GM12891 (cell line): ENCODE measurements at places on chromosomes 11 and 22.
A peak's percentile ranks its signal among the peaks of the same experiment; 100 is the strongest.

GRCh38 chr22:25420925-25421904 is 143.3 kb upstream of the GRK3 start:
- no peak for DNase-seq

DNA sequence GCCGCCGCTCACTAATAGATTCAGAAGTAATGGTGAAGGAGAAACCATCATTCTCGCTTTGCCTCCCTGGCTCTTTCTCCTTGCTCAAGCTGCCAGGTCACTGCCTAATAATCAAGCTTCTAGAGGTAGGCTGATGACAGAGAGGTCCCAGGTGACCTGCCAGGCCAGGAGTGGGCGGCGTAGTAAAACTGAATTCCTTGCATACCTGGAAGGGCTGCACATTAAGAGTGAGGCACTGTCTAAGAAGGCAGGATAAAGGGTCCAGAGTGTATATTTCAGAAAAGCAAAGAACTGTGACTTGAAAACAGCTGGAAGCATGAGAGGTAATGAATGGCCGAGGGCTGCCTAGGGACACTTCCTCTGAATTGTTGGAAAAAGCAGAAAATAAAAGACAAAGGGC is 4.1 kb downstream of the SYT13 start:
- DNase-seq, result no peak

GRCh38 chr22:29606320-29606719 is 2.9 kb downstream of the NF2 start:
- no peak for DNase-seq

DNA sequence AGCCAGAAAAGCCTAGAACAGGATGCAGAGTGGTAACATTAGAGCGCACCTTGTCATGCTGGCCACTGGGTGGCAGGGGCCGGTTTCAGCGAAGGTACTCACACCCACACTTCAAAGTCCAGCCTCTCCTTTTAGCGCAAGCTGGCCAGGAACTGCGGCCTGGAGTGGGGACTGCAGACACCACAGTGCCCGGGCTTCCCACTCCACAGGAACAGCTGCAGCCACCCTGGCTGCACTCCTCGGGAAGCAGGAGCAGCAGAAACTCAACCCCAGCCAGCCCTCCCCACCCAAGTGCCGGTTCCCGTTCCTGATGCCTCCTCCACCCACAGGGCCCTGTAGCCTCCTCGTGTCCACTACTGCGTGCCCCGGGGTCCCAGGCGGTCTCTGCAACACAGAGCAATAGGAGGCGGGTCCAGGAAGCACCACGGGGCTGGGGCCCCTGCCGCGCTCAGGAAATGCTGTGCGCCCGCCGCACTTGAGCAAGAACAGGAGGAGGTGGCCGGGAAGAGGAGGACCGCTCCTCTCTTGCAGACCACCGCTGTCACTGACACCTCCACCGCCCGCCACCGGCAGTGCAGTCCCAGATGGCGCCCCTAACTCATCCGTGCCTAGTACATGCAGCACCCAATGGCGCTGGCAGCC is 2.2 kb downstream of the RFPL2 start:
- no peak for DNase-seq

DNA sequence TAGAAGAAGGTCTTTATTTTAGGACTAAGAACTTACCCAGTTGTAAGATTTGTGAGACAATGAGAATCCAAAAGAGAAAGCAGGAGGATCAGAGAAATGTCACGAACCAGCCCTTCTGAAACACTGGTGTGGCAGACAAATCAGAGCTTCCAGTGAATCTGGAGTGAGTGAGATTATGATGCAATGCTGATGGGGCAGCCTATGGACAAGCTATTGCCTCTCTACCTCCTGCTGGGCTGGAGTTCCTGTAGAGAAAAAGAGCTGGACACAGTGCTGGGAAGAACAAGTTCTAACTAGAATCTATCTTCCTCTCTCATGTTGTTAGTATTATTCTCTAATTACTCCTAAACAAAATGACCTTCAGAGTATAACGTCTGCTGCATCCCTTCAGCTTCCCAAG is 12.0 kb upstream of the ANO3 start:
- no peak for DNase-seq

DNA sequence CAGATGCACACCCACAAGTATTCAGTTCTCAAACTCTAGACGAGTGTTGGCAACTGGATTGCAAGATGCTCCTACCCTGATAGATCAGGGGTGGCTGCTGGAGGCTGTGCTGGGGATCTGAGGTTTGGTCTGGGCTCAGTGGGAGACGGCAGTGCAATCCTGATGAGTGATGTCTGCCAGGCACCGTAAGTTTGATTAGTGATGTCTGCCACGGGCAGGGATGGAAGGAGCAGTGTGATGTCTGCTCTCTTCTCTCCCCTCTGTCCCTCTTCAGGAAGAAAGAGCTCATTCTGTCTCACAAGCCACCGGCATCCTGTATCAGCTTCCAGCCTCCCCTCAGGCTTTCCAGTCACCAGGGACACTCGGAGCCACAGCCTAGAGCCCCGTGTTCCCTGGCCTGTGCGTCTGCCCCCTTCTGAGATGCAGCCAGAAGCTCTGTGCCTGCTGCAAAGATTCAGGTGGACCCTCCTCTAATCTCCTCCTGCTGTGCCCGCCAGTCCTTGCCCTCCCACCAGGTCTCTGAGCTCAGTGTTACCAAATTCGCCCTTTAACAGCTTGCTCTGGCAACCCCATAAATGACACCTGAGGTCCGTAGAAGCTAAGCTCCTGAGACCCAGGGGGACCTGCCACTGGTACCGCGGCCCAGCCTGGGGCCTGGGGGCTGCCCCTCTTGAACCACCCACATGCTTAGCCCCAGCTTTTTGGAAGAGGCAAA is 19.9 kb downstream of the TP53I11 start:
- DNase-seq, result no peak

DNA sequence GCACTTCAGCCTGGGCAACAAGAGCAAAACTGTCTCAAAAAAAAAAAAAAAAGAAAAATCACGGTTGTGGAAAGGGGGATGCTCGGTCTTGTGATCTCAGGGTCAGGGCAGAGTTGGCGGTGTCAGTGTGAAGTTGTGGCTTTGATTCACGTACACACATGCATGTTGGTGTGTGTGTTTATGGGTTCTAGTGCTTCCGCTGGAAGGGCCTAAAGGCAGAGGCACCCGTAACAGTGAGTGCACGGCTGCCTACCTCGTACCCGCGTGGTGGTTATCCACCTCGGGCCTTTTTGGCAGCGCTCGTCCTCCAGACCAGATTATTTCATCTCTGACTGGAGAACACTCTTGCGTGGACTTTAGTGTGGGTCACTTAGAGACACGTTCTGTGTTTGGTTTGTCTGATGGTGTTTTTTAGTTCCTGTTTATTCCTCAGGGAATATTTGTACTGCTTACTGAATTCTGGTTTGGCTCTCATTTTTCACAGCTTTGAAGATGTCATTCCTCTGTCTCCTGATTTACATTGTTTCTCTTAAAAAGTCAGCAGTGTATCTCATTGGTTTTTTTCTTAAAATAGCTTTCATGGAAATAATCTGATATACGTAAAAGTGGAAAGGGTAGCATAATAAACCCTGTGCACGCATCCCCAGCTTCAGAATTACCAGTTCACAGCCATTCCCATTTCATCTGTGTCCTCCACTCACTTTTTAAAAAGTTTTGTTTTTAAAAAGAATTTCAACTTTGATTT is 15.6 kb downstream of the ZBED4 start:
- DNase-seq, result no peak

- no peak for DNase-seq
These were observed 242.0 kb downstream of the ETS1 start for GRCh38 chr11:128345316-128345715.

DNA sequence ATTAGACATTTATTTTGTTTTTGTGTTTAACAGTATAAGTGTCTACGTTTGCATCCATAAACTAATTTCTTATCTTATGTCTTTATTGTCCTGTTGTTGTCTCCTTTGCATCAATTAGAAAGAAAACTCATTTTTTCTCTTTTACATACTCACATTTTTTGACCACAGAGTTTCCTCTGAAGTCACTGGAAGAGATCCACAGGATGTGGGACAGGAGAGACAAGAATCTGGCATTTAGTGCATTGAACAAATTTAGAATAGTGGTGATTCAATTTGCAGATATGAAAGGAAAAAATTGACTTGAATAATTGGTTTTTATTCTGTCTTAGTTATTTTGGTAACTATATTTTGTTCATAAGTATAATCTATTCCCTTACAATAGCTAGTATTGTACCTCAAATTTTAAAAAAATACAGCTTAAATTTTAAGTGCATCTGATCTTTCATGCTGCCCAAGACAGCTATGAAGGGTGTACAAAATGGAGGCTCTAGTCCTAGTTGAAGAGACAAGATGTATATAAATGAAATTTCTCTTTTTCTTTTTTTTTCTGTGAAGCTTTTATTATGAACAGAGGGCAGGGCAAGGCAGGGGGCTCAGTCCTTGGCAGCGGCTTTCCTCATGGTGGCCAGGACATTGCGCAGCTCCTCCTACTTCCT is 24.4 kb downstream of the HORMAD2 start:
- no peak for DNase-seq

DNA sequence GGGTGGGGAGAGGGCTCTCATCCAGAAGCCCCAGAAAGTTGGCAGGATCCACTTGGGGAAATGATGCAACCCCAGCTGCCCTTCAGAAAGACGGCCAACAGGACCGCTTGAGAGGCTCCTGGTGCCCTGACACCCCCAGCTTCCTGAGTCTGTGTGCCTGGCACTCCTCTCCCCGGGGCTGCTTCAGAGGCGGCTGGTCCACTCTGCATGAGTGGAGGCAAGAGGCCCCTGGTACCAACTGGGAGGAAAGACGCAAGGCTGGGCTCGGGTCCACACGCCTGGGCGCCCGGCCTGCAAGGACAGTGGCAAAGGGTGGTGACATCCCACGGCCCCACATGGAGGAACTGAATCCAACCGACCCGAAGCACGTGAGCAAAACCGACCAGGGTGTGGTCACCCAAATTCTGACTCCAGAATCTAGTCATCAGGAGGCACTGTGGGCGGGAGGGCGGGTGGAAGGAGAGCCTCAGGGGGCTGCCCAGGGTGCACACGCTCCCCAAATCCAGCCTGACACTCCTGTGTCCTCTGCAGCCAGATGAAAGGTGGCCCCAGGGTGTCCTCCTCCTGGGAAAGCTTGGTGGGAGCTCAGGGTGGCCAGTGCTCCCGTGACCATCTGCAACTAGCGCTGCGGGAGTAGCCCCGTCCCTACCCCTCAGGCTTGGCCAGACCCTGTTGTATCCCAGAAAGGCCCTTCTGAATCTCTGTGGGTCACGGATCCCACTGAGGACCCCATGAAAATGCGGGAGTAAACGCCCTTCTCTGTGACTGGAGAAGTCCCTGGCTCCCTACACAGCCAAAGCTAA is 3.7 kb downstream of the RNH1 start:
- peak; percentile 82 for DNase-seq

DNA sequence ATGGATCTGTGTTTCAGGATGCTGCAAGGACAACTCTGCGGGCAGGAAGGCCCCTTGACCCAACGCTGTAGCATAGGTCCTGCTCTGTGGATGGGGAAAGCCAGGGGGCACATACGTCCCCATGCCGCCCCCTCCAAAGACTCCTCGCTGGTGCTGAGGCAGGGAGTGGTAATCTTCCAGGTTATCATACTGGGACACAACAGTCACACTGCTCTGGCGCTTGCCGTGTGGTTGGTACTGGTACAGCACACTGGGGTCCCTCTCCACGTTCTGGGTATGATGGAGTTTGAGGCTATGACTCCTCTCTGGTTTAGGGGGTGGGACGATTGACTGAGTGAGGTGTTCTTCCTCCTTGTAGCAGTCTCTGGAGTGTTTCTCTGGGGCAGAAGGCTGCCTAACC is 26.2 kb upstream of the TP53AIP1 start:
- DNase-seq, result no peak

GRCh38 chr11:92227959-92228935 is 3.6 kb downstream of the FAT3 start:
- DNase-seq, result no peak

- DNase-seq, result no peak
These were observed 43.0 kb upstream of the TOP3B start for GRCh38 chr22:22025320-22026156.

DNA sequence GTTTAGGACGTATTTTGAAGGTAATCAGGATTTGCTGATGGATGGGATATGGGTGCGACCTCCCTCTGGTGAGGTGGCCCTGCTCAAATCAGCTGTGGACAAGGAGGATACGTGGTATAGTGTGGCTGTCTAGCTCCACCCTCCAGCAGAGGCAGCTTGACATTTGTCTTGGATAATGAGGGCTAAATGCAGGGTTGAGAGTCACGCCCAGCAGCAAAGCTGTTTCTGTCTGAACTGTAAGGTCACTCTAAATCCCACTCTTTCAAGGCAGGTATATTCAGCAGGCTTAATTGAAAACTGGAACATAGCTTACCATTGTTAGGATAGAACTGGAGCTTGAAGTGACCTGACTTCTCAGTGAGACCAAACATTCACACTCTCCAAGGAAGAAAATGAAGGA is 98.7 kb downstream of the SWAP70 start:
- DNase-seq, result no peak

DNA sequence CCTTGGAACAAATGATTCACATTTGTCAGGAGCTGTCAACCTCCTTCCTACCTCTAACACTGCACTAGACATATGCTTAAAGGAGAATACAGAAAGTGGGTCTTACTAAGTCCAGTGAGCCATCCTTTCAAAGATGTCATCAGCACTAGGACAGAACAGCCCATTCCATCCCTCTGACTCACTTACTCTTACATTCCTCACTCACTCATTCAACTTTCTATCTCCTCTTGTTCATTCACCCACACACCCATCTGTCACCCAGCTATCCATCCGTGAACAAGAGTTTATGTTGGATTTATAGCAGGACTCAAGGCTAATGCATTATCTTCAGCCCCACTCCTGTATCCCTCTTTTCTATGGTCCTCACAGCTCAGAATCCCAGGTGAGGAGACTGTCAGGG is 9.1 kb downstream of the INSC start:
- DNase-seq, result no peak

- peak; percentile 88 for DNase-seq
These were observed at the start of gene TAF10 for GRCh38 chr11:6612213-6613041. TSS of gene TAF10 (minus strand) at chr11:6612216. CDS start at chr11:6612189, 27 bp downstream.

DNA sequence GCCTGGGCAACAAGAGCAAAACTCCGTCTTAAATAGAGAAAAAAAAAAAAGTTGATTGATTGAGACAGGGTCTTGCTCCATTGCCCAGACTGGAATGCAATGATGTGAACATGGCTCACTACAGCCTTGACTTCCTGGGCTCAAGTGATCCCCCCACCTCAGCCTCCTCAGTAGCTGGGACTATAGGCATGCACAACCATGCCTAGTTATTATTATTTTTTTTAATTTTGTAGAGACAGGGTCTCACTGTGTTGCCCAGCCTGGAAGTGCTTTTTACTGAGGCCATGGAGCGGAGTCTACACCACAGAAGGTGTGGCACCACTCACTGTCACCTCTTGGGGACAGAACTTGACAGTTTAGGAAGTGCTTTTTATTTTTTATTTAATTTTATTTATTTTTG is 17.8 kb downstream of the TRIOBP start:
- DNase-seq, result no peak
